ENCODE measurements at places on chromosomes 4 and X.

DNA sequence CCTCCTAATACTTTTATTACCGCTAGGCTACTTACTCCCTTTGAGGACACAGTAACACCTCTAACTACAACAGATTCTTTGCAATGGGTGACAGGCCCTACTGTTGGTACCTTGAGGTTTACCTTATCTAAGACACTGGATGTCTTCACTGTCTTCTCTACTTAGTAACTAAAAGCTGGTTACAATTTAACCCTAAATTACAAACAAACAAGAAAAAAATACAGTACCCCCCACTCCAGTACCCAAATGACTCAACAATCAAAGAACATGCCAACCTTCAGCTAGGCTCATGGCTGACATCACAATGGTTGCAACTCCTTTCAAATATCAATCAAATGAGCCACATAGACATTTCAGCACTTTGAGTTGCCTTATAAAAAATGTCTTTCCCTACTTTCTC, 198.0 kb downstream of the GUCY2F start:
- DNase-seq, result no peak

DNA sequence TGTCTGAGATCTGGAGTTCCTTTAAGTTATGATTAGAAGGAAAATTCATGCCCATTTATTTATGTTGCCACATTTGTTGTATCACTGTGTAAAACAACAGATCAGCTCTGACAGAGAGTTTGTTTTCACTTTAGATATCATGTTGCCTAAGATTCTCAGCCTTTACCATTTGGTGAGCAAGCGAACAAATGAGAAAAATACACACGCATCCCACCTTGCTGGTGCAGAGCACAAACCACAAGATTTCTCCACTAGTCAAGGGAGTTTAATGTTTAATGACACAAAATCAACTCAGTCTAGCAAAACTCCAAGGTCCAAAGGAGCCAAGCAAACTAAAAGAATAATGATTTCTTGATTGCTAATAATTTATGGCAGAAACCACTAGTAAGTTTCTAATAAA, 27.7 kb downstream of the FGF5 start:
- no peak for DNase-seq

GRCh38 chrX:41541386-41541785, 94.2 kb downstream of the NYX start:
- no peak for DNase-seq

DNA sequence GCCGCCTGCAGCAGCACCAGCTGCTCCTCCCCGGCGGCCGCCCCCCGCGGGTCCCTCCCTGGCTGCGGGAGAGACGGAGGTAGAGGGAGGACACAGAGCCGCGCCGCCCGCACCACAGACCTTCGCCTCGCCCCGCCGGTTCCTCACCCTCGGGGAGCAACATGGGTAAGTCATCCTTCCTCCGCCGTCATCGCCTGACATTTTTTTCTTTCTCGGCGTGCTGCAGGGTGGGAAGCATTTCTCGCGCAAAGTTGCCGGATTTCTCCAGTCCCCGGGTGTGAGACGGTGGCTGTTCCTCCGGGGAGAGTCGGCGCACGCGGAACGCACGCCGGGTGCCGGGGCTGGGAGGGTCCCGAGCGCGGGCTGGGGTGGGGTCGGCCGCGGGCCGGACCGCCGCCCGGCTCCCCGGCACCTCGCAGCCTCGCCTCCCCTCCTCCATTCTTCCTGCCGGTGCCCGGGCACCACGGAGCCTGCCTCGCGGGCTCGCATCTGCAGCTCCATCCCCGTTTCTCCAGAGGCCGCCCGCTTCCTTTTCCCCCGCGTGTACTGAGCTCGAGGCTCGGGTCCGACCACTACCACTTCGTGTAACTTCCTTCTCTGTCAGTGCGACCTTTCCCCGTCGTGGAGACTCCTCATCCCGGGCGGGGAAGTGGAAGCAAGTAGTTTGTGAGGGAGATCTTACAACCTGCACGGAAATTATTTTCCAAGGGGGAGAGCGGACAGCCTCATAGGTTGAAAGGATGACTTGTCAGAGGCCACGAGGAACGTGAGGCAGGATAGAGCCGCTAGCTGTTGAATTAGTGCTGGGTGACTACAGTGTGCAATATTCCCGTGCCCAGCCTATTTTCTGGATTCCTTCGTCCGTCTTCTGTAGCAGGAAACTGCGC, 464 bp downstream of the RAP1GDS1 start:
- DNase-seq, result peak; percentile 76

DNA sequence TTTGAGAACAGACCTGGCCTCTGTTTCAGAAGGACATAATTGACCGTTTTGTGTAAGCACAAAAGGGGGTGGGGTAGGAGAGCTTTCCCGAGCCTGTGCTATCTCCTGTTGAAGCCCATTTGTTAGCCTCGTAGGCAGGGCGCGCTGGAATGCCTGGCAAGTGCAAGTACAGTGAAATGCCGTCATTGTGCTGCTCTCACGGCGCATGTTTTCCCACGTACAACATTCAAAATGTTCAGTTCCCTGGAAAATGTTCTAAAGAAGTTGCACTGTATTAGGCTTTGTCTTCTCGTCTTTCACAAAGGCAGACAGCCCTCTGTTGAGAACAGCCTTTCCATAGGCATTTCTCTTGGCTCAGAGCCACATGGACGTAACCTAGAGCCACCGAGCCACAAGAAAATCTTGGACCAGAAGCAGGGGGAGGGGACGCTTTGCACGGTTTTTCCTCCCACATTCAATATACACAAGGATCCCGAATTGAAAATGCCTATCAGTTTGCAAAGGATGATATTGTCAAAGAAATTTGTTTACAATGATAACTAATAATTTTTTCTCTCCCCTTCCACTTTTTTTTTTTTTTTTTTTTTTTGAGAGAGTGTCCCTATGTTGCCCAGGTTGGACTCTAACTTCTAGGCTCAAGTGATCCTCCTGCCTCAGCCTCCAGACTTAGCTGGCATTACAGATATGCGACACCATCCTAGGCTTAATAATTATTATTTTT, 54.6 kb upstream of the RAPGEF2 start:
- no peak for DNase-seq

DNA sequence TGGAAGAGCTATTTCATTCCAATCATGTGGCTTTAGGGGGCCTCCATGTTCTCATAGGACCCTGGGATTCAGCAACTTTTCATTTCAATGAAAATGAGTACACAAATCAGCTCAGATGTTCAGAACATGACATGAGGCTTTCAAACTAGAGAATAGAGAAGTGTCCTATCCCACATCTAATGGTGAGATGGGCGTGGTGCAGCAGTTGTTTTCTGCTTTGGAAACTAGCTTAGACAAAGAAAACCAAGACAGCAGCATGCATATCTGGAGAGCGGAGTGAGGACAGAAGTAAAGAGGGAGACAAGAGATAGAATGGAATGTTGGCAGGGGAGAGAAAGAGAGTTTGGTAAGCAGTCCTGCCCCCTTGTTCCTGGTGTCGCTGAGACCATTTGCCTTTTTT, 1009.1 kb upstream of the IGFBP7 start:
- no peak for DNase-seq

DNA sequence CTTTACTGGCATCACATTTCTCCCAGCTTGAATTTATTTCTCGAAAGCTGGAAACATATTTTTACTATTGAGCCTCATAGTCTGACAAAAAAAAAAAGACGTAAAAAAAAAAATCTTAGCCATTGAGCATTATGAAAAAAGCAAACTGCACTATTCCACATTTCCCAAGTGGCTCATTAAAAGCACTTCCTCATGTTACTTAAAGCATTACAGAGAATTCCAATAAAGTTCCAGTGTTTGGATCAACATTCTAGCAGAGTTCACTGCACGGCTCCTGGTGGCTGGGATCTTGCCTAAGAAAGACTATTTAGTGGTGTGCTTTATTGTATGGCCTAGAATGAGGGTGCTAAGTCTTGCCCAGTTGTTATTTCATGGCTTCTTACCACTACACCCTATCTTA, 476.2 kb downstream of the PPARGC1A start:
- DNase-seq, result no peak

DNA sequence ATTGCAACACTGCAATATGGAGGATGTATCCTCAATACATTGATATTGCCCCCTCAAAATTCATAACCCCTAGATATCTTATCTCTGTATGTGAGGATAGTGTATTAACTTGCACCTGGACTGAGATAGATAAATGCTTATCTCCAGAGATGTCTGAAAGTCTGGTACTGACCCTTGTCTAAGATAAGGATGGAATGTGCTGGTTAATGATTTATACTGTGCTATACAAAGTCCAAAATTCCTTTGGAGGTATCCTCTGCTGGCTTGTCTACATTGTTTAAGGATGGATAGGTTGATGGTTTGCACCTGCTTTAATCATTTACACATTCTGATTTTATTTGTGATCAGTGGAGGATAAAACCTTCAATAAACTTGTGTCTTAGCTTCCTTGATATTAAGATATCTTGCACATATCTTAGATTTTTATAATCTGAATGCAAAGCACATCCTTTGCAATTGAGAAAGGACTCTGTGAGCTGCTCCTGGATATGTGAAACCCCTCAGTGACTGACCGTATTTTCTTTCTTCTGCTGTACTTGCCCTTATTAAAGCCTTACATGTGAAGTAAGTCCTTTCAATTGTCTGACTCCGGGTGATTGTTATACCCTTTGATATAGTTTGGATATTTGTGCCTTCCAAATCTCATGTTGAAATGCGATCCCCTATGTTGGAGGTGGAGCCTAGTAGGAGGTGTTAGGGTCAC, 430.3 kb upstream of the MAOA start:
- DNase-seq, result no peak

GRCh38 chr4:575281-576141, 584 bp downstream of the TMEM271 start:
- no peak for DNase-seq

DNA sequence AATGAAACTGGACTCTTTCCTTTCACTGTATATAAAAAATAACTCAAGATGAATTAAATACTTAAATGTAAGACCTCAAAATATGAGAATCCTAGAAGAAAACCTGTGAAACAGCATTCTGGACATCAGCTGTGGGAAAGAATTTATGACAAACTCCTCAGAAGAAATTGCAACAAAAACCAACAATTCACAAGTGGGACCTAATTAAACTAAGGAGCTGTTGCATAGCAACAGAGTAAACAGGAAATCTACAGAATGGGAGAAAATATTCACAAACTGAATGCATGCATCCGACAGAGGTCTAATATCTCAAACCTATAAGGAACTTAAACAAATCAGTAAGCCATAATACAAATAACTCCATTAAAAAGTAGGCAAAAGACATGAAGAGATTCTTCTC, 851.7 kb upstream of the PCDH10 start:
- no peak for DNase-seq

DNA sequence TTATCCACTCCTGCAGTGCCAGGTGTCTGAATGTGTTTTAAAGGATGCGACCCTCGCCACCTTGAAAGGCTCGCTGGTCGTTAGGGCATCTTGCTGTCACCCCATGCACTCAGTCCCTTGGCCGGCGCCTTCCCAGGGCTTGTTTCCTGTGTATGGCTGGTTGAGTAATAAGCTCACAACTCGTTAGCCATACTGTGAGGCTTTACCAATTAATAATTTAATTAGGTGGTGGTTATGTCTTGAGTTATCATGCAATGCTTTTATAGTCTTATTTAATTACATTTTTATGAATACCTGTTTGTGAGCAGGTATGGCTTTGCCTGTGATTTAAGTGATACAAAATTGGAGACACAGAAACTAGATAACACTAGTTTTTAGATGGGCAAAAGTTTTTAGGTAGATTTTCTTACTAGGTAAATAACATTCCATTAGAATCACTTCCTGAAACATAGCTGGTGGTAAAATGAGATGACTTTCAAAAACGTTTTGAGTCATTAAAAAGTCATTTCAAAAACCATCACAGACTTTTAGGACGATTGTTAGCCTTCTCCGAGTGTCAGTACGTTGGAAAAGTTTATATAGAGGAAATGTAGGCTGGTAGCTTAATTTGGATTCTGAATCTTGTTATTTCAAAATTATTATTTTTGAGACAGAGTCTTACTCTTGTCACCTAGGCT, 18.2 kb downstream of the PTTG2 start:
- no peak for DNase-seq

DNA sequence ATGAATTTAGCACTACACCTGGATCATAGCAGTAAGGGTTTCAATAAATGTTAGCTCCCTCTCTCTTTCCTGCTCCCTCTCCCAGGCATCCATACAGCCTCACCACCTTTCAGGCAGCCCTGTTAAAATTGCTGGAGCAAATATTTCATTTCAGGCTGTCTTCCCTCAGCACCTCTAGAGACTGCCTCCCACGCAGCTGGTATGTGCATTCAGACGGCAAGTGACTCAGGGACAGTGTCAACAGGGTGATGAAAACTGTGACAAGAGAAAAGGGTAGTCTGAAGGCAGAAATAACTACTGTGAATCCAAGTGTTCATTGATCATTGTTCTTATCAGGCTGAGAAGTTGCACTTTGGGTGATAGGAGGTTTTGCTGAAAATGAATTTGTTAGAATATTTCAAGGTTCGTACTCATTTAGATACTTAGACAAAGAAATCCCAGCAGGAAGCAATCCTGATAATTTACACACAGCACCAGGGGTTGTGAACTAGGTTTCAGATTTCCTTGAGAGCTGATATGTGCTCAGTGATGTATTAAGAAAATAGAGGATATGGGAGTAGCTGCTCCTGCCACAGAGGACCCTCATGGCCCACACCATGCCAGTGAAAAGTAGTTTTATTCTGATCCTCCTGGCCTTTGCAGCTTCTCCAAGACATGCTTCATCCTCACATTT, 424.2 kb downstream of the FGF13 start:
- no peak for DNase-seq

- no peak for DNase-seq
Measured at GRCh38 chr4:167903291-167903721, 189.0 kb upstream of the ANXA10 start.

DNA sequence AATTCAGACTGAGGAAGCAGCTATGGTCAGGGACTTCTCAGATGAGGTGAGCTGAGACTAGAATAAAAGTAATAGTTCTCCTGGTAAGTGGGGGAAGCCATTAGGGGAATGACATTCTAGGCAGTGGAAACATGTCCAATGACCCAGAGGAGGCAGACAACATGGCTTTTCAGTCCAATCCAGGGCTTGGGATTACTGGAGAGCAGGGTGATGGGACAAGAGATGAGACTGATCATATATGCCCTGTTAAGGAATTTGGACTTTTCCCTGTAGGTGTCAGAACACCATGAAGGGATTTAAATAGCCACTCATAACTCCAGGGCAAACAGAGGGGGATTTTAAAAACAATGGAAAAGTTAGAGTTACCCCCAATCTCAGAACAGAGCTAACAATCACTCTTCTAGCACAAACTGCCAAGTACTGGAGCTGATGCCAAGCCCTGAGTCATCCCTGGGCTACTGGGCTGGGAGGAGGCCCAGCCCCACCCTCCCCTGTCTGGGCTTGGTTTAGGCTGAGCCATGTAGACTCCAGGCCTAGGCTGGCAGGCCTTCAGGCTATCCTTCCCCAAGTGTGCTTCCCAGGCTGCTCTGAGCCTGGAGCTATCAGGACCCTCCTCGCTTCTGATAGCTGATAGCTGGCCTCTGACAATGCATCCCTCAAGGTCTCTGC, 22.7 kb upstream of the MSN start:
- DNase-seq, result no peak

DNA sequence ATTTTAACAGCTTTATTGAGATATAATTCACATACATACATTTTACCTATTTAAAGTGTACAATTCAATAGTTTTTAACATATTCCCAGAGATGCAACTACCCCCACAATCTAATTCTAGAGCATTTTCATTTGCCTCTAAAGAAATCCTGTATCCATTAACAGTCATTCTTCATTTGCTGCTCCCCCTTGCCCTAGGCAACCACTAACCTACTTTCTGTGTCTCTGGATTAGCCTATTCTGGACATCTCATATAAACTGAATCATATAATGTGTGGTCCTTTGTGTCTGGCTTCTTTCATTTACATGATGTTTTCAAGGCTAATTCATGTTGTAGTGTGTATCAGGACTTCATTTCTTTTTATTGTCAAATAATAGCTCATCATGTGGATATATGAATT, 105.1 kb upstream of the GRPR start:
- no peak for DNase-seq

All from stimulated activated naive CD4-positive, alpha-beta T cell (primary cell).